ENCODE measurements at places on chromosomes 6 and 20.

DNA sequence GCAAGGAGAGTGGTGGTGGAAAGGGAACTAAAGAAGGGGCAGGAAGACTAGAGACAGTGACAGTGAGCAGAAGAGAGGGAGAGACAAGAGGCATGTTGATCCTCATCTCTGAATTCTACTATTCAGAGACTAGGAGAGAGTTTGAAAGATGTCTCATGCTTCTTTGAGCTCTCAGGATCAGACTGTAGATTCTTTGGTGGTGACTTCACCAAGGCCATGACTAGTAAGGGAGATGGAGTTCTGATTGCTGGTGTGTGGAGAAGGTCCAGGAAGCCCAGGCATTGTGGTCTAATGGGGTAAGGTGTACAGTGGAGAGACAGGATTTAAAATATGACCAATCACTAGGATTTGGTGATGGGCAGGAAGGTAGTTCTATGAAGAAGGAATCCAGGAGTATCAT lies 713 bp downstream of the WFDC9 start:
- DNase-seq: no peak

DNA sequence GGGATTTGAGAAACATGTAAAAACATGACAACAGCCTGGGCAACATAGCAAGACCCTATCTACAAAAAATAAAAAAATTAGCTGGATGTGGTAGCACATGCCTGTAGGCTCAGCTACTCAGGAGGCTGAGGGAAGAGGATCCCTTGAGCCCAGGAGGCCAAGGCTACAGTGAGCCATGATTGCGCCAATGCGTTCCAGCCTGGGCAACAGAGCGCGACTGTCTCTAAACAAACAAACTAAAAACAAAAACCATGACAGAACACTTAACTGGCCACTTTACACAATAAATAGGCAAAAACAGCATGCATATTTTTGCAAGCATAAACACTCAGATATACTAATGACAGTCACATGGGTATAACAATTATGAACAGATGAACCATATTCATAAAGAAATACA lies 60.0 kb downstream of the SYTL3 start:
- DNase-seq: no peak

DNA sequence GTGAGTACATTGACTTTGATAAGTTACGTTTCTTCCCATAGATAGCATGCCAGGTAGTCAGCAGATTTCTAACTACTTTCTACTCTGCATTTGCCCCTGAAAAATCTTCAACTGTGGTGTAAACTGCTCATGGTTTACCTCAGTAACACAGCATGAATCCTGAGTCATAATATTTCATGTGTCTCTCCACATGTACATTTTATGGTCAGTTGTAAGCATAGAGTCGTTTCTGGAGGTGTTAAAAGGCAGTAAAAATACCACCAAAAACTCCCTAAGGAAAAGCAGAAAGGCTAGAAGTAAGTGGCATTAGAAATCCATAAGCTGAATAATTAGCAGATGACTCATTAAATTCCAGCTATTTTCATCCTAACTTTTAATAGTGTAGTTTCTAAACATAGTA lies 4.1 kb upstream of the GPR63 start:
- DNase-seq: no peak

GRCh38 chr20:50263831-50264230 lies 73.2 kb downstream of the CEBPB start:
- no peak for DNase-seq

- DNase-seq: no peak
These were observed 78.5 kb upstream of the ASF1A start for GRCh38 chr6:118815495-118815894.
